Lung (tissue), 17 donors: ENCODE measurements at places on chromosomes 7 and 10. TPM values are rescaled to one million over a fixed set of nuclear protein-coding genes. Genes with fewer than 3 reads are reported as not detected.
A peak's percentile ranks its signal among the peaks of the same experiment; 100 is the strongest.

- peak; percentile 73 for DNase-seq
Observed at GRCh38 chr7:92633211-92633906, 43.2 kb upstream of the FAM133B start.

DNA sequence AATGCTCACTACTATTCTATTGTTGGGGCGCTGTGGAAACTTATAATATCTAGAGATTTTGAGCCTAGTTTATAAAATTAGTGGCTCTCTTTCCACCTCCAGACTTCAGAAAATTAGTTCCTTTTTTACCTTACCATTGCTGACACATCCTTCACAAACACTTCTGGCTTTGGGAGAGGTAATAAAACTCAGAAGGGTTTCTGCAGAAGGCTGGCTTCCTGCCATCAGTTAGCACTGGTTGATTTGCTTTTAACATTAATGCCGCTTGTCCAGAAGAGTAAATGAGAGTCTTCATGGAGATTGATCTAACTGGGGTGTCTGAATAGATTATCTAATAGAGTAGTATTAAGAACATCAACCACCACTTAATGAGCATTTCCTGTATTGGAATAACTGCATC, 20.3 kb downstream of the ACSM6 start:
- no peak for DNase-seq

DNA sequence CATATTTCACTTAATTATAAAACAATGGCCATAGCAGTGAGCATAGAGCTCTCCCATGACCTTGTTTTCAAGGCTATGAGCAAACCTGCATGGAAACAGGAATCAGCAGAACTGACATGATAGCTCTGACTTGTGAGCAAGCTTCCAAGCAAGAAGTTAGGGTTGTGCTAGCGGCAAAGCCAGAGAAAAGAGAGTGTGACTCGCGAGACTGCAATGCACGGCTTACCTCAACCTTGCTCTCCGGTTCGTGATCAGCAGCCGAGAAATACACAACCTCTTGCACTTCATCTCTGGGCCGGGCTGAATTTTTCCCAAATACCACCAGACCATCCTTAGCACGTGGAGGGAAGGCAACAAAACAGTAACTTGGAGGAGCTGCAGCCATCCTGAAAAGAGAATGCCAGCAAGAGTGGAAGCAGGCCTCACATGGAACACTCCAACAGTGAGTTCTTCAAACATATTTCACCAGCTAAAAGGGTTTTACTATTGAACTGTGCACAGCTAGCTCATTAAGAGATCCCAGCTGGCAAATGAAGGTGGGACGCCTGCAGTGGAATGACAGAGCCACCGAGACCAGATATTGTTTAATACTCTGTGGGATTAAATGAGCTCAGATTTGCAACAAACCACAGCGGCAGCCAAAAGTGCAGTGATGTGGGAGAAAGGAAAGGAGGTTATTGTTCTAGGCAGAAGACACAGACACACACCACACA, 20.8 kb downstream of the SCRN1 start:
- no peak for DNase-seq

Gene UCN3
- total RNA-seq: 0.28 TPM

GRCh38 chr10:128979405-128979804, 487.6 kb upstream of the MGMT start:
- DNase-seq: no peak

DNA sequence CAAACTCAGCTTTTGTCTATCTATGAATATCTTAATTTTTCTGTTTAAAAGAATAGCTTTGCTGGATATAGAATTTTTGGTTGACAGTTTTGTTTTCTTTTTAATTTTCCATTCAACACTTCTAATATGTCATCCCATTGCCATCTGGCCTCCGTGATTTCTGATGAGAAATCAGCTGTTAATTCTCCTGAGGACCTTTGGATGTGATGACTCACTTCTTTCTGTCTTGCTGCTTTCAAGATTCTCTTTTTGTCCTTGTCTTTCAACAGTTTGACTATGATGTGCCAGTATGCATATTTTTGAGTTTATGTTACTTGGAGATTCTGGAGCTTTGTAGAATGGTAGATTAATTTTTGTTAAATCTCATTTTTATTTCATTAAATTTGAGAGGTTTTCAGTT, 38.4 kb downstream of the ZNF518A start:
- no peak for DNase-seq

Gene ALDH18A1
- 44.5 TPM for total RNA-seq

Gene GALNT17
- 10.8 TPM for total RNA-seq

Gene CCDC146
- total RNA-seq: 25.1 TPM

Gene FBXO24
- total RNA-seq: 1.3 TPM

GRCh38 chr10:96205580-96205979, 65.8 kb downstream of the BLNK start:
- DNase-seq: no peak

Gene SLC18A3
- total RNA-seq: not detected

GRCh38 chr7:139783647-139784385, 6.0 kb upstream of the HIPK2 start:
- DNase-seq: no peak

GRCh38 chr10:111732166-111732785, 451.3 kb downstream of the GPAM start:
- no peak for DNase-seq

Gene ADAM22
- 17.7 TPM for total RNA-seq

- no peak for DNase-seq
Observed at GRCh38 chr10:7889947-7890542, 71.7 kb downstream of the TAF3 start.

- DNase-seq: peak; percentile 12
Observed at GRCh38 chr7:158414002-158414401, 173.6 kb downstream of the PTPRN2 start.

DNA sequence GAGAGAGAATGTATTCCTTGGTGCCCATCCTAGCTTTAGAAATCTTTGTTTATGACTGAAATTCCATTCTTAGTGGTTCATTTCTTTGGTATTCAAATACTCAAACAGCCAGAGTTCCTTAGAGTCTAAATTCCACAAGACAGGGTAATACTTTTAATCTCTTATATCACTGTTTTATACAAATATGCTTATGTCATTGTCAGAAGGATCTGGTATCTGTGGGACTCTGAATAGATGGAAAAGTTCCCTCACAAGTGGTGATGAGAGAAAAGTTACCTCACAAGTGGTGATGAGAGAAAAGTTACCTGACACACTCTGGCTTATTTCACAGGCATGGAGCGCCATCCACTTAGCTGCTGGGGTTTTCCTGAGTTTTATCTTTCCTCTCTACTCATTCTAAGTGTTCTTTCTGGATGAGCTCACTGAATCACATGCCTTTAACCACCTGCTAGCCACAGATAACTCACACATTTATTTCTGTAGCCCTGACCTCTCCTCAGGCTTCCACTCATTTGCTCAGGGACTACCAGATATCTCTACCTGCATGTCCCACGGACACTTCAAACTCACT, 784.0 kb downstream of the SUGCT start:
- no peak for DNase-seq

DNA sequence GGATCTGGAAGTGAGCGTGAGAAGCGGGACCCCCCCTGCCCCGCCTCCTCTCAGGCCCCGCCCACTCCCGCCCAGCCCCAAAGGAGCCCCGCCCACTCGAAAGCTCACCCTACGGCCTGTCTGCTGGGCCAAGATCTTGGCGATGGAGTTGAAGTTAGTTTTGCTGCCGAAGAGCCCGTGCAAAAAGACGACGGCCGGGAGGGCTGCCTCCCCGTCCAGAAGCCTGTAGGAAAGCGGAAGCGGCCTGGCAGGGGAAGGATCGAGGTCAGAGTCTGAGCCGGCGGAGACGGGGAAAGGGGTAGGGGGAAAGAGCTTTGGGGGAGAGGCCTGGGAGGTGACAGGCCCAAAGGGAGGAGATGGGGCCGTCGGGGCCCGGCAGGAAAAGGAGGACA, 386 bp downstream of the ABHD11 start:
- peak; percentile 71 for DNase-seq

GRCh38 chr10:1153805-1154351, 97.7 kb downstream of the WDR37 start:
- no peak for DNase-seq
